Osteocyte (in vitro differentiated cells): ENCODE measurements at places on chromosomes 2 and 18. TPM values are rescaled to one million over a fixed set of nuclear protein-coding genes. Genes with fewer than 3 reads are reported as not detected.

Gene ACVR1C
- total RNA-seq, result 0.08 and 0.16 TPM in 2 replicates

Gene TMEM247
- not detected in 2 replicates for total RNA-seq

Gene SMAD2
- 145 and 147 TPM in 2 replicates for total RNA-seq

Gene LRRTM1
- not detected in 2 replicates for total RNA-seq

Gene CRYGC
- not detected in 2 replicates for total RNA-seq

Gene TEX44
- total RNA-seq, result not detected in 2 replicates

Gene C1D
- total RNA-seq, result 19.3 and 21.1 TPM in 2 replicates

Gene TLX2
- not detected in 2 replicates for total RNA-seq

Gene RNF25
- total RNA-seq, result 35.7 and 36.7 TPM in 2 replicates

Gene BMP10
- total RNA-seq, result not detected in 2 replicates

Gene CCDC121
- 2.1 and 2.5 TPM in 2 replicates for total RNA-seq

DNA sequence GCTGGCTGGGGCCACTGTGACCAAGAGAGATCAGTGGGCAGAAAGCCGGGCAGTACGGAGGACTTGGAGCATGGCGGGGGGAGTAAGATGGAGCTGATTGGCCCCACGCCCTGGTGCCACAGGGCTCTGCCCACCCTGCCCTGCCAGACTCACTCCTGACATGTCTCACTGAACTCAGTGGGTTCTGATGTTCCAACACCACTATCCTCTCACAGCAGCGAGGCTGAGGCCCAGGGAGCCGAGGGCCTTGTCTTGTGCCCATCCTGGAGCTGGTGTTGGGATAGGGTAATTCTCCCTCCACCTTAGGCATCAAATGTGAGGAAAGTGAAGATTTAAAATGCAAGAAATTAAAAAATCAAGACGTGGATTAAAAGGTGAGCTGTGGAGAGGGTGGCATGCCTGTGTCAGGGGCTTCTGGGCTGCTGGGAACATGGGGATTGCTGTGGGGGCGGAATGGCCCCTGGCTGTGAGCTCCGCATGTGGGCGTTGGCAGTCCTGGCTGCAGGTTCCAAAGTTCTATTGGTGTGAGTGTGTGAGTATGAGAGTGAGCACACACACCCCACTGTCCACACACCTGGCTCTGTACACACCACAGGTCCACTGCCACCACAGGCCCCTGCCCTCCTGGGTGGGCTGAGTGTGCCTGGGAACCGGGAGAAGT lies 283.5 kb upstream of the HS6ST1 start:
- no peaks in the 10 kb centered on the region for H3K27me3 ChIP-seq
- H3K36me3 ChIP-seq, result no peaks in the 10 kb centered on the region
- peaks cover 3% of the 10 kb centered on the region for H3K4me1 ChIP-seq
- H3K4me3 ChIP-seq, result no peak overlapping the region
- H3K27ac ChIP-seq, result no peak overlapping the region
- DNase-seq, result no peak

DNA sequence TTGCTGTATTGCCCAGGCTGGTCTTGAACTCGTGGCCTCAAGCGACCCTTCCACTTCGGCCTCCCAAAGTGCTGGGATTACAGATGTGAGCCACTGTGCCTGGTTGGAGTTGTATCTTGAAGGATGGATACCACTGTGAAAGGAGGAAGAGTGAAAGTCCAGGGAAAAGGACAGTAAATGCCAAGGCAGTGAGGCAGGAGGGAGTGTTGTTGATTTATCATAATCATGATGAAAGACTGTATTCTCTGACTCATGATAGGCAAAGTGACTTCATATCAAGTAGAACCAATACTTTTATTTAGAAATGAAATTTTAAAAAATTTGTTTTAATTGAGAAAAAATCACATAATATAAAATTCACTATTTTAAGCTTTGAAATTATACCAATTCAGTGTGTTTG lies 162.3 kb downstream of the ARHGAP28 start:
- H3K4me1 ChIP-seq, result no peaks in the 10 kb centered on the region
- DNase-seq, result no peak
- no peak overlapping the region for H3K4me3 ChIP-seq
- H3K27ac ChIP-seq, result no peak overlapping the region

GRCh38 chr2:152033011-152033925 lies 65.6 kb downstream of the CACNB4 start:
- peaks cover 5% of the 10 kb centered on the region for H3K4me1 ChIP-seq
- H3K27me3 ChIP-seq, result peaks cover 21% of the 10 kb centered on the region
- H3K4me3 ChIP-seq, result no peak overlapping the region
- no peaks in the 10 kb centered on the region for H3K36me3 ChIP-seq
- no peak for DNase-seq

- peaks cover 16% of the 10 kb centered on the region for H3K27me3 ChIP-seq
- no peaks in the 10 kb centered on the region for H3K36me3 ChIP-seq
- H3K27ac ChIP-seq, result no peak overlapping the region
- H3K4me1 ChIP-seq, result no peaks in the 10 kb centered on the region
- H3K4me3 ChIP-seq, result no peak overlapping the region
Observed at GRCh38 chr2:178804791-178805190, 2.4 kb downstream of the TTN start.

- H3K27ac ChIP-seq, result no peak overlapping the region
- H3K4me3 ChIP-seq, result no peak overlapping the region
- no peaks in the 10 kb centered on the region for H3K36me3 ChIP-seq
- DNase-seq, result no peak
- no peaks in the 10 kb centered on the region for H3K27me3 ChIP-seq
- peaks cover 11% of the 10 kb centered on the region for H3K4me1 ChIP-seq
Observed at GRCh38 chr2:54771166-54771885, 47.9 kb downstream of the EML6 start.

- H3K27ac ChIP-seq, result no peak overlapping the region
- H3K36me3 ChIP-seq, result no peaks in the 10 kb centered on the region
- no peaks in the 10 kb centered on the region for H3K27me3 ChIP-seq
- H3K4me3 ChIP-seq, result no peak overlapping the region
- peaks cover 27% of the 10 kb centered on the region for H3K4me1 ChIP-seq
Observed at GRCh38 chr2:28643911-28644334, 107.7 kb upstream of the PPP1CB start.

GRCh38 chr2:226776104-226776503 lies 23.5 kb downstream of the IRS1 start:
- H3K27me3 ChIP-seq, result no peaks in the 10 kb centered on the region
- H3K4me3 ChIP-seq, result no peak overlapping the region
- peaks cover 32% of the 10 kb centered on the region for H3K36me3 ChIP-seq

GRCh38 chr2:191066197-191066918 lies 52.4 kb upstream of the STAT1 start:
- DNase-seq, result no peak
- H3K4me3 ChIP-seq, result no peak overlapping the region
- H3K36me3 ChIP-seq, result no peaks in the 10 kb centered on the region
- H3K27me3 ChIP-seq, result no peaks in the 10 kb centered on the region
- no peak overlapping the region for H3K27ac ChIP-seq

GRCh38 chr2:37196320-37197195 lies at the start of gene CEBPZOS:
CEBPZOS (plus strand) TSS chr2:37196496; CDS start chr2:37199705, 3,209 bp downstream.
- no peak within 1 kb of the TSS for H3K27ac ChIP-seq
- no peaks in the 10 kb centered on the region for H3K4me1 ChIP-seq
- peaks cover 11% of the 10 kb centered on the region for H3K36me3 ChIP-seq
- H3K4me3 ChIP-seq, result no peak within 1 kb of the TSS
- H3K27me3 ChIP-seq, result no peaks in the 10 kb centered on the region

- H3K36me3 ChIP-seq, result peaks cover 46% of the 10 kb centered on the region
- H3K4me3 ChIP-seq, result no peak overlapping the region
- DNase-seq, result no peak
Observed at GRCh38 chr2:203404996-203405395, 76.8 kb downstream of the ABI2 start.

DNA sequence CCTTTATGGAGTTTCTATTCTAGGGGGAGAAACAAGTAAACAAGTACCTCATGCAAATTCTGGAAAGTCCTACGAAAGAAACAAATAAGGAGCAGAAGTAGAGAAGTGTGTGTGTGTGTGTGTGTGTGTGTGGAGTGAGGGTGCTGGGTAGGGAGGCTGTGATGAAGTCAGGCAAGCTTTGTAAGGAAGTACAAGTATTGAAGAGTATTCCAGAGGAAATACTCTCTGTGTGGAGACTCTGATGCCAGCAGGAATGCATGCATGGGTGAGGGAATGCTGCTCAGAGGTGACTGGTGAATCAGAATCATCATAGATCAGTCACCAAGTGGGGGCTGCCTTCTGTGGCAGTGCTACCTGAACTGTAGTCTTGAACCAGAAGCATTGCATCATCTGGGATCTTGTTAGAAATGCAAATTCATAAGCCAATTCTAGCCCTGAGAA lies 34.5 kb downstream of the SLC4A3 start:
- H3K4me1 ChIP-seq, result peaks cover 3% of the 10 kb centered on the region
- no peaks in the 10 kb centered on the region for H3K36me3 ChIP-seq
- H3K27ac ChIP-seq, result no peak overlapping the region

GRCh38 chr2:197555467-197555866 lies 39.6 kb downstream of the MOB4 start:
- H3K36me3 ChIP-seq, result peaks cover 17% of the 10 kb centered on the region
- no peak for DNase-seq
- no peaks in the 10 kb centered on the region for H3K27me3 ChIP-seq
- H3K4me1 ChIP-seq, result no peaks in the 10 kb centered on the region
- no peak overlapping the region for H3K4me3 ChIP-seq

DNA sequence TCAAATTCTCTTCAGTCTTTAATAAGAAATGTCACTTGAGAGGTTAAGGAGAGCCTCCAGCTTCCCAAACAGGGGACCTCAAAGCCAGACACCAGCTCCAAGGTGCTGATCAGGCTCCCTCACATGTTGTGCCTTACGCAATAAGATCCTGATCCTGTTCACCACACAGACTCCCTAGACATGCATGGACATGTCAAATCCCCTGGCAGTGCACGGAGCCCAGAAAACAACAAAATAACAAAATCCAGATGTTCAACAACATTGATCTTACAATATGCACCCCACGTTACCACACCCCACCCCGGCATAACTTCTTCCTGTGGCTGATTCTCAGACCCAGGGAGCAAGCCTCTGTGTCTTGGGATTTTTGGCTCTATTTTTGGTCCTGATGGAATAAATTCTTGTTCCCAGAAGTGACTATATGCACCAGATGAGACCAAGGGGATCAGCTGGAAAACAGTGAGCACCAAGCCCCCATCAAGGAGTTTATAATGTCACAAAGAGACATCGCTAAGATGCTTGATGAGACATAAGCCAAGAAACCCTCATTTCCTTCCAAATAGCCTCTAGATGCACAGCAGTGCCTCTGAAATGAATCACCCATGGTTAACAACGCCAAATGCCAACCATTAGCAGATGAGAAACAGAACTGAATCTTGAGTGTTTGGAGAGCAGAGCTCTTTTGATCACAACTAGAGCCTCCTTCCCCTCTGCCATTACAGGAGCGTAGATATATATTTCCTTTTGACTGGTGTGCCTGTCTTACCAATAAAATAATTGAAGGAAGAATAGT lies 198.2 kb downstream of the PRKCE start:
- DNase-seq, result no peak
- no peak overlapping the region for H3K4me3 ChIP-seq
- no peaks in the 10 kb centered on the region for H3K27me3 ChIP-seq

GRCh38 chr2:121080013-121080772 lies 204.8 kb downstream of the TFCP2L1 start:
- no peak for DNase-seq
- H3K27me3 ChIP-seq, result peaks cover 27% of the 10 kb centered on the region
- no peak overlapping the region for H3K4me3 ChIP-seq

- no peaks in the 10 kb centered on the region for H3K27me3 ChIP-seq
- H3K4me3 ChIP-seq, result no peak overlapping the region
- no peaks in the 10 kb centered on the region for H3K36me3 ChIP-seq
- peak overlapping the region; percentile 77 for H3K27ac ChIP-seq
Observed at GRCh38 chr2:222844323-222844722, 16.5 kb upstream of the ACSL3 start.

GRCh38 chr2:65045651-65046050 lies 10.6 kb upstream of the CEP68 start:
- H3K4me1 ChIP-seq, result peaks cover 38% of the 10 kb centered on the region
- peak overlapping the region; percentile 50 for H3K4me3 ChIP-seq

GRCh38 chr2:523698-524270 lies 153.4 kb downstream of the TMEM18 start:
- no peaks in the 10 kb centered on the region for H3K36me3 ChIP-seq
- H3K4me1 ChIP-seq, result peaks cover 13% of the 10 kb centered on the region
- no peak overlapping the region for H3K27ac ChIP-seq
- H3K27me3 ChIP-seq, result peaks cover 4% of the 10 kb centered on the region
- H3K4me3 ChIP-seq, result no peak overlapping the region
- no peak for DNase-seq

DNA sequence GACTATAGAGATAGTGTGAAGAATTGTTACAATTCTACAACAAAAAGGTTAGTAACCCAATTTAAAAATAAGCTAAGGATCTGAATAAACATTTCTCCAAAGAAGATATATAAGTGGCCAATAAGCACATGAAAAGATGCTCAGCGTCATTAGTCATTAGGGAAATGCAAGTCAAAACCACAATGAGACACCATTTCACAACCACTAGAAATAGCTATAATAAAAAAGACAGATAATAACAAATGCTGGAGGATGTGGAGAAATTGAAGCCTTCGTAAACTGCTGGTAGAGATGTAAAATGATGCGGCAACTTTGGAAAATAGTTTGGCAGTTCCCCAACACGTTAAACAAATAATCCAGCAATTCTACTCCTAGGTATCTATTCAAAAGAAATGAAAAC lies 366.5 kb upstream of the POU3F3 start:
- no peak overlapping the region for H3K27ac ChIP-seq
- DNase-seq, result no peak
- H3K36me3 ChIP-seq, result no peaks in the 10 kb centered on the region
- peaks cover 39% of the 10 kb centered on the region for H3K27me3 ChIP-seq
- H3K4me1 ChIP-seq, result no peaks in the 10 kb centered on the region
- no peak overlapping the region for H3K4me3 ChIP-seq

DNA sequence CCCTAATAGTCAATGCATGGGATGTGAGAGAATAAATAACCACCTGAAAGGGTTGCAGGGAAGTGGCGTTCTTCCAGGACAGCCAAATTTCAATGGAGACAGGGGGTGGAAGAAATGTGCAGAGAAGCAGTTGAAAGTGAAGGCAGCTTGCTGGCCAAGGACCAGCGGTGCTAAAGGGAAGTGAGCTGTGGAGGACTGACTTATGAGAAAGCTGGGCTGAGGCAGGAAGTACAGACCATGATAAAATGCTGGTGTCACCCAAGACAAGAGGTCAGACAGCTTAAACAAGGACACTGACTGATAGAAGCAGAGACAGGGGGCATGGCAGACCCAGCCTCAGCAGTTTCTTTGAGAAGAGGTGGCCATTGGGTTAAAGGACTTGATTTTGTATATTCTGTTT lies 106.7 kb downstream of the DTNB start:
- no peaks in the 10 kb centered on the region for H3K27me3 ChIP-seq
- DNase-seq, result no peak
- no peak overlapping the region for H3K4me3 ChIP-seq
- H3K36me3 ChIP-seq, result no peaks in the 10 kb centered on the region
- no peak overlapping the region for H3K27ac ChIP-seq
- H3K4me1 ChIP-seq, result peaks cover 2% of the 10 kb centered on the region

DNA sequence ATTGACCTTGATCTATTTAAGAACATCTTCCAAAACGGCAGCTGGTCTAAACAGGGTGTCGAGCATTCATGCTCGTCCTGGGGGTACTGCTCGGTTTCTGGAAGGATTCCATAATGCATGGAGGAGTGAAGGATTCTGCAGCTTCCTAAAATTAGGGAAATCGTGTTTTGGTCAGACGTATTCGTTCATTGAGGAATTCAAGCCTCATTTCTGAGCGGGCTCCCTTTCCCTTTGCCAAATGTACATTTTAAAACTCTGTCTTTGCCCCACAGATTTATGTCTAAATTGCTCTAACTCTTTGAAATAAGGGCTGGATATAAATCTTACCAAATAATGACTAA lies 144.0 kb downstream of the BCL11A start:
- H3K4me3 ChIP-seq, result no peak overlapping the region
- H3K27ac ChIP-seq, result no peak overlapping the region
- H3K27me3 ChIP-seq, result peaks cover 4% of the 10 kb centered on the region
- DNase-seq, result no peak

GRCh38 chr2:45982096-45982495 lies 315.1 kb upstream of the EPAS1 start:
- H3K27ac ChIP-seq, result no peak overlapping the region
- H3K36me3 ChIP-seq, result peaks cover 10% of the 10 kb centered on the region
- H3K27me3 ChIP-seq, result no peaks in the 10 kb centered on the region
- H3K4me1 ChIP-seq, result no peaks in the 10 kb centered on the region
